ENCODE measurements at places on chromosomes 11 and 22.
A peak's percentile ranks its signal among the peaks of the same experiment; 100 is the strongest.

DNA sequence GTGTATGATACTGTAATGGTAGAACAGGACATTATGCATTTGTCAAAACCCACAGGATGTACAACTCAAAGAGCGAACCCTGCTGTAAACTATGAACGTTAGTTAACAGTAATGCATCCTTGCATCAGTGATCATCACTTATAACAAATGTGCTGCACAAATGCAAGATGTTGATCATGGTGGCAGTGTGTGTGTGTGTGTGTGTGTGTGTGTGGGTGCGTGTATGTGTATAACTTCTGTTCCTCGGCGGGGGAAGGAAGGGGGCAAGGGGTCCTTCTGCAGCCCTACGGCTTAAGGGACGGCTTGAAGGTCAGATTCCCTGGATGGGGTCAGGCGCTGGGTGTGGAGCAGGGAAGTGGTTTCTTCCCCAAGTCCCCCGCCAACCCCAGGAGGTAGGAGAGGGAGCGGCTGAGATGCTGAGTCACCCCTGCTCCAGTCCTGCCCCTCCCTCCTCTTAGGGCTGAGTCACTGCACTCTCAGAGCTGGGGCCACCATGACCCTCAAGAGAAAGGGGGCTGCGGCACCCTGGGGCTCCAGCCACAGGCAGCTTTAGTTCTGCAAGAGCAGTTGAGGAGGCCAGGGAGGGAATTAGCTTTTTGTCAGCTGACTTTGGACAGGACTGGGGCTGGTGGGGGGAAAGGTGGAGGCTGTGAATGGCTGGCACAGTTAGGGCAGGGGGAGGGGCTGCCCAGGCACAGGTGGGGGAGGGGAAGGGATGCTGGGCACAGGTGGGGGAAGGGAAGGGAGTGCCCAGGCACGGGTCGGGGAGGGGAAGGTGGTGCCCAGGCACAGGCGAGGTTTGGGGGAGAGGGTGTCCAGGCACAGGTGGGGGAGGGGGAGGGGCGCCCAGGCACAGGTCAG is 8.8 kb upstream of the CTSD start:
- DNase-seq: peak; percentile 93

- DNase-seq: peak; percentile 98
Measured at GRCh38 chr11:9765320-9766101, 101.6 kb downstream of the SWAP70 start.

GRCh38 chr22:41327124-41327523 is 25.8 kb downstream of the ZC3H7B start:
- no peak for DNase-seq

DNA sequence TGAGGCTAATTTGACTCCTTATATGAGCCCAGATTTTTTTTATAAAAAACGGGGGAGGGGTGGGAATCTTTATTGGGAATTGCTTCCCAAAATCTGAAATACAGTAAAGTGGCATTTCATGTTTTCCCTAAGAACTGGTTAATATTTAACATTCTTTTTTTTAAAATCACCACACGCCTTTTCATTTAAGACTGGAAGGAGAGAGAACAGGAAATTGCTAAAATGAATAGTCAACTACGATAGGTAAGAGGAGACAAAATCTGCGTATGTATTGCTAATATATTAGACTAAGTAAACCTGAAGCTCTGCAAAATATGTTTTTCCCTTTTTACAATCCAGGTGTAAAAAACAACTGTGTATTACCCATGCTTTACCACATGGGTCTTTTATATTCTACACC is 57.0 kb downstream of the SOX6 start:
- no peak for DNase-seq

DNA sequence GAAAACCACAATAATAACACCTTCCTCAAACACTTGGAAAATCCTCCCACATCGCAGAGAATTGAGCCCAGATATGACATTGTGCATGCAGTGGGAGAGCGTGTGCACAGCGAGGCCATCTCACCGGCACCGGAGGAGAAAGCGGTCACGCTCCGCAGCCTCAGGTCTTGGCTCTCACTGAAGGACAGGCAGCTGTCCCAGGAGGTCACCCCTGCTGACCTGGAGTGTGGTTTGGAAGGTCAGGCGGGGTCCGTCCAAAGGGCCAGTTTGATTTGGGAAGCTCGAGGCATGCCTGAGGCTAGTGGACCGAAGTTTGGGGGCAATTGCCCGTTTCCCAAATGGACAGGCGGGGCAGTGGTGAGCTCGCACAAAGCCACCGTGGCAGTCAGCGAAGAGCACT is 86.7 kb downstream of the KIAA1671 start:
- DNase-seq: no peak

DNA sequence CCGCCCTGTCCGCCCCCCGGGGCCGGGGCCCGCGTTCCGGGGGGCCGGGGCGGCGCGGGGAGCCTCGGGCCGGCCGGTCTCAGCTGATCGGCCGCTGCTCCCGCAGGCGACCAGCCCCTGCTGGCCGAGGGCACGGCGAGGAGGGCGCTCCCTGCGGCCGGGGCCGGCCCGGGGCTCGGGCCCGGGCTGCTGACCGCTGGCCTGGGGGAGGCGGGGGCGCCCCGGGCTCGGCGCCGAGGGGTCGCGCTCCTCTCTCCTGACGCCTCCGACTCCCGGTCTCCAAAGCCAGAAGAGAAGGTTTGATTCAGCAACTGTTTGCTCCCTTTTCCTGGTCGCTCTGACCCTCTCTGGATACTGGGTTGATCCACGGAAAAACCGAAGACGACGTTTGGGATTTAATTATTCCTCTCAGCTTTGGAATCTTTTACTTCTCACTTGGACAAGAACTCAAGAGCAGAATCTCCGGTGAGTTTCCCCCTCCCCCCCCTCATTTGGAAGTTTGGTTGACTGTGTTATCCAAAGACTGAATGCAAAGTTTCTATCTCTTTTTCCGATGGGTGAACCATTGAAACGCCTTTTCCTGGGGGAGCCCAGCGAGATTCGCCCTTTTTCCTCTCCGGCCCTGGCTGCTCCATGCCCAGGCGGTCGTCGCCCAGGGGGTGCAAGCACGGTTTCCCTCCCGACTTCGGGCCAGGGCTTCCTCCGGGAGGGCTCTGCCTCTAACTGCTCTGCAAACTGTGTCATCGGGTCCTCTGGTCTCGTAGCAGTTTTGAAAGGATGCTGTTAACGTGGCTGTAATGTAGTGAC is 725 bp downstream of the KDM2A start:
- peak; percentile 23 for DNase-seq

DNA sequence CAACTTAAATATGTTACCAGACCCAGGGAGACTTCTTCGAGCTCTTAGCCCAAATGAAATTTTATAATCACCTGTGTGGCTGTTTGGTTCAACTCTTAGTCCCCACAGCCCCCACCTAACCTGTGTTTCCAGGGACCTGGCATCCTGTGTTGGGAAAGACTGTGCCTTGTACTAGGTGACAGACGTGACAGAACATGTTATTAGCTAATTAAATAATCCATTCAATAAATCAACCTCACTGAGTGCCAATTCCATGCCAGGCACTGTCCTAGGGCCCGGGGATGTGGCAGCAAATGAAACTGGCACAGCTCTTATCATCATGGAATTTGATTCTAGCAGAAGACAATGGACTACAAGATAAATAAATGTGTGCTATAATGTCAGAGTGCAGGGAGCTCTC is 431.9 kb downstream of the MIAT start:
- no peak for DNase-seq

- peak; percentile 57 for DNase-seq
Measured at GRCh38 chr22:24156141-24156912, 25.0 kb upstream of the SUSD2 start.

GRCh38 chr11:83693306-83693992 is 407.3 kb upstream of the CCDC90B start:
- DNase-seq: no peak

GRCh38 chr11:8689726-8690255 is 7.2 kb downstream of the RPL27A start:
- DNase-seq: peak; percentile 34

DNA sequence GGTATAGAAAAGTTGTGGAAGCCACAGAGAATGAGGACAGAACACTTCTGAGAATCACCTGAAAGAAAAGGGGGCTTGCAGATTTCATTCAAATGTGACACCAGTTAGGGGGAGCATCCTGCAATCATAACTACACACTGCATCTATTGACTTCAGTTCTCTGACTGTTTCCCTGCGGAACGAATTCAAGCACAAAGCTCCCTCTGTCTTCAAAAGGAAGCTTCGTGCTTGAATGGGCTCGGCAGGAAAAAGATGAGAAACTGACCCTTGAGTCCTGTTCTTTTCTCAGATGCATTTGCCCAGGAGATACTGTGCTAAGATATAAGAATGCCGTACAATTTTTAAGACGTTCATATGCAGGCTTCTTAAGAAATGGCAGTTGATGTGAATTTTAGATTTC is 2000.4 kb upstream of the RAG2 start:
- no peak for DNase-seq

DNA sequence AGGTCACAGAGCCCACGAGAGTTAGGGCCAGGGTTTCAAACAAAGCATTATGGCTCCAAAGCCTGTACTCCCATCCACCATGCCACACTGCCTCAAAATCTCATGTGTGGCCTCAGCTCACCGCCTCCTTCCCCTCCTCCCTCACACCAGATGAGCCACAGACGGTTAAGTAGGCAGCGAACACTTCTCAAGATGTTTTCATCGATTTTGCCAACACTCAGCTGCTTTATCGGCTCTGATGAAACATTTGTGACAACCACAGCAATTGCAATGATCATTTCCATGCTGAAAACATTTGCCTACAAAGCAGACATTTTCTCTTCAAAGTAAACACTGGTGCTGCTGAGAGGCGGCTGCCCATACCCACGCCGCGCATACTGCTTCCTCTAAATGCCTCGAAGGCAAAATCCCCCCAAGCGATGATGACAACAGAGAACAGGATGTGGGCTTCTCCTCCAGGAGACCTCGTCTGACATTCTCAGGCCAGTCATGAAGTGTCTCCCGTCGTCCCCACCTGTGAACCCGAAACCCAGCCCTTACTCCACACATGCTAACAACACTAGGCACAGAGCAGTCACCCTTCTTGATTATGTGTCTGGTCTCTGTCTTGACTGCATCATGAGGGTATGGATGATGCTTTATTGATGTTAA is 599.2 kb downstream of the SOX6 start:
- no peak for DNase-seq

- no peak for DNase-seq
Measured at GRCh38 chr22:28813772-28814518, 13.6 kb upstream of the XBP1 start.

DNA sequence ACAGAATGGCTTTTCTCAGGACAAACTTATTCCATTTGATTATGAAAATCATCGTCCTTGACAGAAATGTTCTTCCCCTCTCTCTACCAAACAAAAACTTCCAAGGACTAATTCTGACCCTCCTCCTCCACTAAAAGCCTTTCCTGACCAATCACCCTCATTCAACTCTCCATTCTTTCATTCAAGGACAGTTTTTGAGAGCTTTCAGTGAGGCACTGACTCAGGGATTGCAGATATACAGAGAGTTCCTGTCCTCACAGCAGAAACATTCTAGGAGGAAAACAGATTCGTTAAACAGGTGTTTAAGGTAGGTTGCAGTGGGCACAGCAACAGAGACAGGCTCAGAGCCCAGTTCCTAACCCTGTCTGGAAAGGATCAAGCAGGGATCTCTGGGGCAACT is 41.5 kb downstream of the OR4D9 start:
- no peak for DNase-seq

GRCh38 chr11:32606220-32606619 is 22.6 kb downstream of the EIF3M start:
- DNase-seq: no peak
